ENCODE measurements at places on chromosomes 5 and 9. TPM values are rescaled to one million over a fixed set of nuclear protein-coding genes. Genes with fewer than 3 reads are reported as not detected.

GRCh38 chr5:116573702-116574366 lies 789 bp downstream of the SEMA6A start:
- DNase-seq: no peak

The EFNA5 gene
- total RNA-seq: 5.1 TPM

GRCh38 chr5:157108976-157109375 lies at the start of gene HAVCR2:
TSS of gene HAVCR2 (minus strand) at chr5:157109044. CDS start at chr5:157108983, 61 bp downstream.
- no peak for DNase-seq

GRCh38 chr9:95981761-95982390 lies 106.4 kb downstream of the ERCC6L2 start:
- no peak for DNase-seq

DNA sequence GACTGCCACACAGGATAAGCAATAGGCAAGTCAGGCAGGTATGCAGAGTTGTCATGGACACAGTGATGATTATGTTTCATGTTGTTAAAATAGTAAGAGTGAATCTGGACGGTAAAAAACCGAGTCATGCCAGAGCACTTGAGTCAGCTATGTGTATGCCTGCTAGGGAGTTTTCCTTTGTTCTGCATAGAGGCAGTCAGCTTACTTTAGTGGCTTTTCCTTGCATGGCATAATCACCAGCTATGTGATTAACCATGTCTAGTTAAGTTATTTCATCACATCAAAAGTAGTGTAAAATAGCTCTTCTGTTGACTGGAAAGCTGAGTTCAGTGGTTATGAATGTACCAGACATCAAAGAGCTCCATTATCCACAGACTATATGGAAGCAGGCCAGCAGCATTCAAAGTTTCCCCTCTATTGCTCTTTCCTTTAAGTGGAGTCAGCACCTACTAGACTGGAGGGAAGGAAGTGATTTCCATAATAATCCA lies 989.8 kb downstream of the TLE1 start:
- peak; percentile 84 for DNase-seq

The PPP1R26 gene
- 30.6 TPM for total RNA-seq

DNA sequence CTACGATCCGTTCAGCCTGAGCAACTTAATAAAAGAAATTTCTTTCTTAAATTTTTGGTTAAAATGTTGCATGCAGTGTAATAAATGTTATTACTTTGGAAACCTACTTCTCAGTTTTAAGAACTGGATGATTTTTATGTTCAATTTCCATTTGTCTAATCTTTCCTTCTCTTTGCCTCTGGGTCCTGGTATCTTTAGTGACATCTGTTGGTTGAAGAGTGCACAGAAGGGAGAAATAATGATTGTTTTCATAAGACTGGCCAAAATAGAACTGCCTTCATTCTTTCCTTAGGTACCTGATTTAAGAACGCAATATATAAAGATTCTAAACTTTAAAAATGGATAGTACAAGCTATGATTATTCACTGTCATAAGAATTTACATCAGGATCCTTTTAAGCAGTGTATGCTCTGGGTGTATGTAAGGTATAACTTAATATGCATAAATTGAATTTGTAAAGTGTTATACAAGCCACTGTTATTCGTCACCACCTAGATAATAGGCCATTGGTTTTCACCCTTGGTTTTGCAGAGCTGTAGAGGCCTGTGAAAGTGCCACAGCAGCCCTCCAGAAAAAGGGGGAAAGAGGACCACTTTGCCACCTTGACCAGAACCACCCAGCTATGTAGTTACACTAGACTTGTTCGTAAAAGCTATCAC lies 82.8 kb upstream of the TLX3 start:
- DNase-seq: peak; percentile 28

DNA sequence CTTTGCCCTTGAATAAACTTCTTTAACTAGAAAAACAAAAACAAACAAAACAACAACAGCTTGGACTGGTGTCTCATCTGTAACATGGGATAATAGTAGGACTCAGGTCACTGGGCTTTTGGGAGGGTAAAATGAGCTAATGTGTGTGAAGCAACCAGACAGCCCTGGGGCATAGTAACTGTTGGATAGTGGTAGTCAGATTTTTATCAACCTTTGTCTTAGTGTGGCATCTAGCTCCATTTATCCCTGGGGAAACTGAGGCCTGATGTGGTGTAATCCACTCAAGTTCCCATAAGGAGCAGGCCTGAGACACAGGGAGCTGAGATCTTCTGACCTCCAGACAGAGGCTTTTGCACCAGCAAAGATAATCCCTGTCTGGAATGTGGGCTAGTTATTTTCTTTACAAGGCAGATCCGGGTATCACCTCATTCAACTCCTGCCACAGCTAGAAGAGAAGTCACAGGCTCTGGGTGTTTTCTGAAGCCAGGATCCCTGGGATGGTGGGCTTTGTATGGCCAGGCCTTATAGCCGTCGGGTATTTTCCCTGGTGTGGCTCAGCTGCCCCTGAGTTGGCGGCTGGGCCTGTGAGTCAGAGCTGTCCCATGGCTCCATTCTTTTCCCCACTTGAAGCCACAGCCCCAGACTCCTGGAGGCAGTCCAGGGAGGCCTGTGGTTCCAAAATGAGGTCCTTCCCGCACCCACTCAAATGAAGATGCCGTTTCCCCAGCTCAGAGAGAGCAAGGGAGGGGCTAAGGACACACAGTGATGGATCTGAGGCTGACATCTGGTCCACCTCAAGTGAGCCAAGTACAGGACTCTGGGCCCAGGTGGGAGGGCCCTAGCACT lies 26.1 kb upstream of the CSF1R start:
- DNase-seq: peak; percentile 67

The GHR gene
- total RNA-seq: 2.2 TPM

The SPINK1 gene
- total RNA-seq: not detected

DNA sequence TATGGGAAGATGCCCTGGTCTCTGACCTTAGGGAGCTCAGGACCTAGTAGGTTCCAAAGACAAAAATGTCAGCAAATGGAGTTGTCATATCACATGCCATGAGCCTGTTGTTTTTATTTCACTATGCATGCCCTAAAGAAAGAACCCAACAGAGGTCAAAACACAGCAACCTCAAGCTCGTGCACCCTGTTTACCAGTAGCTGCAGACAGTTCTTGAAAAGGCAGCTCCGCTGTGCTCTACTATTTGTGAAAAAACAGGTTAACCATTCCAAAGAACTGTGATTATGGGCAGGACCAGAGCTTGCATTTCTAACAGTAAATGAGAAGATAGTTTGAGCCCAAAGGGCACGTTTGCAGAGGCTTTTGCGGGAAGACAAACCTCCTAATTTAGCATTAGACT lies 22.8 kb downstream of the ITK start:
- DNase-seq: no peak

DNA sequence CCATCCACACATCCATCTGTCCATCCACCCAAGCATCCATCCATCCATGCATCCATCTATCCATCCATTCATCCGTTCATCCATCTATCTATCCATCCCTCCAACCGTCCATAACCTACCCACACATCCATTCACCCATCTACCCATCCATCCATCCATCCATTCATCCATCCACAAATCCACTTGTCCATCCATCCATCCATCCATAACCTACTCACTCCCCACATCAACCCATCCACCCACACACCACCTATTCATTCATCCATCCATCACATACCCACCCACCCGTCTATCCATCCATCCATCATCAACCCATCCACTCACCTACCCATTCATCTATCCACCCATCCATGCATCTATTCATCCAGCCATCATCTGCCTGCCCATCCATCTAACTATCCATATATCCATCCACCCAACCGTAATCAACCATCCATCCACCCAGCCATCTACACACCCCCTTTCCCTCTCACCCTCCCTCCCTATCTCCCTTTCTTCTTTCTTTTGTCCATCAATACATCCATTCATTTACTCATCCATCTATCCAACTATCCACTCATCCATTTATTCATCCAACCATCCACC lies 43.6 kb upstream of the CLPTM1L start:
- no peak for DNase-seq

The NIPSNAP3A gene
- total RNA-seq: 9.1 TPM

The HIGD2A gene
- total RNA-seq: 164 TPM

DNA sequence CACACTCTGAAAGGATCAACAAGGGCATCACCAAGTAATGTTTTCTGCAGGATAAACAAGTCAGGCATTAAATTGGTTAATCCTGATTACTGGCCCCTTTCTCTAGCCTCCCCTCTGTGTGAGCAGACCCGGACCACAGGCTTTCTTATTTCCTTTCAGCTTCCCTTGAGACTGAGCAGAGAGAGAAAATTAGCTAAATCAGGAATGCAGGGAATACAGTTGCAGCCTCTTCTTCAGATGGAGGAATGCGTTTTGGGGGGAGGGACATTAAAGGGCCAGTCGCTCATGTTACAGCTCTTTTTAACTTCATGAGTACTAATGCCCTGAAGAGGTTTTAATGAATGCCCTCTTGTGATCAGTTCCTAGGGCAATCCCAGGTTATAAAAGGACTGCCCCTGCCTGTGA lies 19.8 kb downstream of the PCDHAC2 start:
- no peak for DNase-seq

DNA sequence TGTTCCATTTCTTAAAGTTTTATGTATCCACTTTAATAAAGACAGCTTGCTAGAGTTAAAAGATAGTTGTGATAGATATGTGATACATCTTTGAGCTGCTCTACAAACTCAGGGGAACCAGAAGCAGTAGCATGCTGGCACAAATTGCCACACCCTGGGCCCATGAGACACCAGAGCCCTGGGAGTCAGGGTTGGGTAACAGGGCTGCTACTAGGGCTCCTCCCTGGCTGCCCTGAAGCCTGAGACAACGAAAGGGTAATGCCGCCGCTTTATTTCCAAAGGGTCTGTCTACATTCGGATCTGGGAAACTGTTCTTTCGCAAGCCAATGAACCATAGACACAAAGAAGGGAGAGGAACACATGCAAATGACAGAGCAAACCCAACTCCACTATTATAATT lies 29.2 kb downstream of the PTPN3 start:
- no peak for DNase-seq

DNA sequence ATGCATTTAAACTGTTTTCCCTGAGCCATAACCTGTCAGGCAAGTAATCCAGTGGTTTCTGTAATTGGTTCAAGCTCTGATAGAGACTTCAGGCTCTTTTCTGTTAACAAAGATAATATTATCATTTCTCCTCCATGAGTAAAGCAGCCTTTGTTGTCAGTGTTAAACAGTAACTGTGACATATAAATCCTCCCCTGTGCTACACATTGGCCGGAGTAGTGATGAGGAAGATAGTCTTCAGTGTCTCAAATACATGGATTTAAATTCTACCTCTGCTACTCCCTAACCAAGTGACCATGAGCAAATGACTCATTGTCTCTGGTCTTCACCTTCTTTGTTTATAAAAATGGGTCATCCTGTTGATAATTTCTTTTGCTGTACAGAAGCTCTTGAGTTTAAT lies 615.5 kb upstream of the CHD1 start:
- DNase-seq: no peak

The CXXC5 gene
- total RNA-seq: 42.4 TPM

GRCh38 chr9:129258124-129258822 lies 80.2 kb upstream of the IER5L start:
- DNase-seq: peak; percentile 14

The ENHO gene
- 2.0 TPM for total RNA-seq

- no peak for DNase-seq
These were observed 129.6 kb downstream of the SEC61B start for GRCh38 chr9:99351647-99352046.

DNA sequence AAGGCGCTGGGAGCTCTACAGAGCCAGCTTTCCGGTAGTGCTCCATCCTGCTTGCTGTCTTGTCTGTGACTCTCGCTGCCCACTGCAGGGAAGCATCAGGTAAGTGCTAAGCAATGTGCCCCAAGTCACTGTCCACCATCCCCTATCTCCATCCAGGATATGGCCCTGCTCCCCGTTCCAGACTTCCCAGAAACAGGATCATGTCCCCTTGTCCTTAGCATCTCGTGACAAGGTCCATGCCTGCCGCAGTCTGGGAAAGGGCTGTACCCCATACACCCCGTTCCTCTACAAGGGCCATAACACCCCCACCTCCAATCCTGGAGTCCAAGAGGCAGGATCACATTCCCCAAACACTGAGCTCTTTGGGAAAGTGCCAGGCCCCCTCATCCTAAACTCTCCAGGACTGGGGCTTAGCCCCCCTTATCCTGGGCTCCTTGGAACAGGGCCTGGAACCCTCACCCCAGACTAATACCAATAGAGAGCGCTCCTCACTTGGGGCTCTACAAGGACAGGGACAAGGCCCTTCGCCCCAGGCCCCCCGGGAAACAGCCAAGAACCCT lies 566 bp downstream of the RPP25L start:
- no peak for DNase-seq

GRCh38 chr5:121325930-121326329 lies 525.8 kb upstream of the FTMT start:
- peak; percentile 7 for DNase-seq

The TAF11L13 gene
- total RNA-seq: not detected

The PRR16 gene
- 2.4 TPM for total RNA-seq

DNA sequence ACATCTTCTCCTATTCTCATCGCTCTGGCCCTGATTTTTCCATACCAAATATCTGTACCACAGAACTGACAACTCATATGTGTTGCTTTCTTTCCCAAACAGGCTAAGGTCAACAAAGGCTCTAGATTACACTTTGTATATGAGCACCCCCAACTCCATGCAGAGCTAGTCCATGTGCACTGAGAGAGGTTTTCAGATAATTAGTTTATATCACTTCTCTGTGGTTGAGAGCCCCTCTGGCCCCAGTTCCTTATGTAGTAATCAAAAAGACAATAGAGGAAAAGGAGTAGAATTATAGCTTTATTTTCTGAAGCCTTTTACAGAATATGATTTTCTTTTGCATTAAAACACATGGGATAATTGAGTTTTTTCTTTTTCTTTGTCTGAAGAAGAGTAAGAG lies 120.0 kb downstream of the TRIO start:
- DNase-seq: no peak

GRCh38 chr5:11684607-11685006 lies 219.6 kb downstream of the CTNND2 start:
- no peak for DNase-seq

The HTR4 gene
- total RNA-seq: not detected

The SH3RF2 gene
- 6.2 TPM for total RNA-seq

The C9orf85 gene
- 13.4 TPM for total RNA-seq

All from PC-3 (cell line).